GM23248 (cell line): ENCODE measurements at places on chromosomes 16 and 17.

DNA sequence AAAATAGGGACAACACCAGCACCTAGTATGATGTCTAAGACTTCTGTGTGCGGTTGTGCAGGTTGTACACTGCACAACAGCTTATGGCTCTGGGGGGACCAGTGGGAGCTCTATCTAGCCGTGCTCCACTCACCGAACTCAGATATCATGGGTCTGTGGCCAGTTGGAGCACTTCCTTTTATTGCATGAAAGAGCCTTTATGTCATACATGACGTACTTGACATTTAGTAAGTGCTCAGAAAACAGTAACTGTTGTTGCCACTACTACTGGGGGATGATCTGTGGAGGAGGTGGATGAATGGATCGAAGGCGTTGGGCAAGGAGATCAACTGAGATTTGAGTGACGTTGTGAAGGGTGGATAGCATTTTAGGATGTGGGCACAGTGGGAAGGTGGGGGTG is 368.8 kb downstream of the SNX29 start:
- no peak for DNase-seq

DNA sequence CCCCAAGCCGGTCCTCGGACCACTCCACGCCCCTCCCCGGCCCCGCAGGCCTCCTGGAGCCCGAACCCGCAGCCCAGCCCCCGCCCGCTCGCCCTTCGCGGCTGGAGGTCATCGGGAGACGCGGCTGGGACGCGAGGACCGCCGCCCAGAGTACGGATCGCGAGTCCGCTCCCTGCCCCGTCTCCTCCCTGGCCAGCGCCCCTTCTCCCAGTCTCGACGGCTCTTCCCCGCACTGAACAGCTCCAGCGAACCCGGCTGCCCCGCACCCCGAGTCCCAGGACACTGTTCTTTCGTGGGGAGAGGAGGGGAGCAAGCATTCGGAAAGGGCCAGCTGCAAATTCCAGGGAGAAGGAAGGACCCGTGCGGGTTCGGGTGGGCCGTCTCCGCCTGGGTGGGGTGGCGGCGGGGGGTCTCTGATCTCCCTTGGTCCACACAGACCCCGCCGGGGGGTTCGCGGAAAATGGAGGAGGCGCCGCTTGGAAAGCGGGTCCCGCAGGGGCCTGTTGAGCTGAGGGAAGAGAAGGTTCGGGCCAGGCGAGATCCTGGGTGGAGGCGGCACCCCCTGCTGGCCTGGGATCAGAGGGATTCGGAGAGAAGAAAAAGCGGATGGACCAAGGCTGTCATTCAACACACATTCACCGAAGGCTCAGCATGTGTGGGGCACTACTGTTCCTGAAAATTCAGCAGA is 632 bp upstream of the RTN4RL1 start:
- DNase-seq = peak; percentile 80

GRCh38 chr17:72514321-72514861 is 393.6 kb downstream of the SOX9 start:
- DNase-seq = no peak

DNA sequence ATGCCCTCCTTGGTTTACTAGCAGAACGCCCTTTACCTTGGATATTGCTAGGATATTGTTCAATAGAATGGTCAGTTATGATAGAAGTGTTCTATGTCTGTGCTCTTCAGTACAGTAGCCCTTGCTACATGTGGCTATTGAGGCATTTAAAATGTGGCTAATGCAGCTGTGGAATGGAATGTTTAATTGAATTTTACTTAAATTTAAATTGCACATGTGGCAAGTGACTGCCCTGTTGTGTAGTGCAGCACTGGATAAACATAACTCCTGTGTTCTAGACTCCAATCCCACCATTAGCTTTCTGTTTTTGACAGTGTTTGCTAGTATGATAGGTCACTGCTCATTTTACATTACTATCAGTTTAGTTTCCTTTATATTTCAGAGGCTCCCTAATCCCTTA is 29.9 kb downstream of the RAD51C start:
- DNase-seq = no peak

GRCh38 chr17:29149431-29150064 is 30.6 kb downstream of the MYO18A start:
- DNase-seq = peak; percentile 38

DNA sequence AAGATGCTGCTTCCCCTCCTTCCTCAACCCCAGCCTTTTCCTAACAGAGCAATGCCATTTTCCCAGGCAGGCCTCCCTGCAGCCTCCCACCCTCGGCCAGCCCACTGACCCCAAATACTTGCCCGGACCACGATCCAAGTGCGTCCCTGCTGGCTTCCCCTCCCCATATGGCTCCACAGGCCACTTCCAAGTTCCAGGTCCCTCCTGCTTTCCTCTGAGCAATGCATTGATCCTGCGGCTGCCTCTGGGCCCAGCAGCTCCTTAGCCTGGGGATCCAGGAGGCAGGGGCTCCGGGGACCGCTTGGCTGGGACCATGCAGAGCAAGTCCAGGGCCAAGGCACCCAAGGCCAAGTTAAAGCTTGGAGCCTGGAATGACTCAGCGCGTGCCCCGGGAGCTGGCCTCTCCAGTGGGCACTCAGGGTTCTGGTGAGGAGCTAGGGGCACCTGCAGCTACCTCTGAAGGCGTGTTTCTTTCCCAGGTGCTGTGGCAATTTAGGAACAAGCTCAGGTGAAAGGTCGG is 51.9 kb upstream of the ENPP7 start:
- DNase-seq = no peak

DNA sequence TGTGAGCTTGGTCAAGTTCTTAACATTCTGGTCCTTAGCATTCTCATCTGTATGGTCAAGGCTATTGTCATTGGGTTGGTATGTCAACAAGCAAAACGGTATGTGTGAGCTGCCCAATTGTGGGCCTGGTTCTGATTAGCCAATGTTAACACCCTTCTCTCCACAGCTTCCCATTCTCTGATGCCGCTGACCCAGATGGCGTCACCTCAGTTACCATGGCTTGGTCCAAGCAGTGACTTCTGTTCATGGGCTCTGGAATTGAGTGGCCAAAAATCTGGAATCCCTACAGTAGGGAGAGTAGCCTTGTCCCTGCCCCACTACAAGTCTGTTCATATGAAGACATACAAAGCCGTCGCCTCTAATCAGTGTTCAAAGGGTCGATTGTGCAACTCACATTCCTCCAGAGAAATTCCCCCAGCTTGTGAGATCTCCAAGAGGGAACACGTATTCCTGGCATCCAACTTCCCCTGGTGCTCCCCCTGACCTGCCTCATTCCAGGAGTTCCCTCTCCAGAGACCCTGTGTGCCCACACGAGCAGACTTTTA is 15.8 kb downstream of the TMEM98 start:
- DNase-seq = peak; percentile 93
